Sciatic nerve (tissue), 2 donors: ENCODE measurements at places on chromosomes 1 and 21.

DNA sequence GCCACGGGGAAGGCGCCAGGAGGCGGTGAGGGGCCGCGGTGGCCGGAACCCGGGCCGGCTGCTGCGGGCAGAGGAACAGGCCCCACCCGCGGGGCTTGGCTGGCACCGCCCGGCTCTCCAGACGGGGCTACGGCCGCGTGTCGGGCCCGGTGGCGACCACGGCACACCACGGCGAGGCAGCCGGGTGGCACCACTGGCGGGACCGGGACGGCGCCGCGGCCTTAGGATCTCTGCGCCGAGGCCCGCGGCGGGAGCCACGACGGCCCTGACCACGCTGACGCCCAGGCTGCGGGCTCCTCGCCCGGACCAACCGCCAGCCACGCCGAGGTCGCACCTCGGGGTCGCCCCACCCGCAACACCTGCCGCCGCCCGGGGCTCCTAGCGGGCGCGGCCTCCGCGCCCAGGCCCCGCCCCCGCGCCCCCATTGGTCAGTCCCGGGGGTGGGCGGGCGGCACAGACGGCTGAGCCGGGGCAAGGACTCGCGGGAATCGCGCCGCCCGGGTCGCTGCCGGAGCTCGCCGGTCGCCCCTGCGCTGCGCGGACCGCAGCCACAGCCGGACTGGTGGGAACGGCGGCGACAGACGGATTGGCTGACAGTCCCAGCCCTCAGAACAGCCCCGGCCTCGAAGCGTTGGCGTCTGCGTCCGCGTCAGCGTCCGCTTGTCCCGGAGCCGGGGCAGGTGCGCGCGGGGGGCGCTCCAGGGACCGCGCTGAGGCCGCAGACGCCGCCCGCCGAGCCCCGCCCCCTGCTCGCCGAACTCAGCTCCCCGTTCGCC lies at the start of gene BMP8A:
Gene BMP8A, plus strand, starts transcription at position 491 of the 776 bp plus-strand sequence. CDS start 356 bp downstream, outside the sequence.
- DNase-seq, result peak; percentile 70

- DNase-seq, result peak; percentile 80
Measured at GRCh38 chr1:165369255-165369848, 12.8 kb upstream of the LMX1A start.

DNA sequence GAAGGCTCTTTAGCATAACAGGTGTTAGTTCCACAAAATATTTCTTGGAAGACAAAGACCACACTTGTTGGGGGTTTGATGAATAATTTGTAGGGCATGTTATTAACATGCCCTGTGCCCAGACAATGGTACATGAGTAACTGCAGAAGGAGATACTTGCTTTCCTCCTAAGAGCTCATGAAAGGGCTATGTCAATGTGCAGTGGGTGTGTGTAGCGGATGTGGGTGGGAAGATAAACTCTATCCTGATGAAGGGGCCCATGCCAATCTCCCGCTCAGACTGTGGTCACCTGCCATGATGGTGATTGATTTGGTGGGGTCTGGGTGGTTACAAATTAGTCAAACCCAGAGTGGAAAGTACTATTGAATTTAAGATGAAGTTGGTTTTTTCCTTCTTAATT lies 69.8 kb upstream of the DNAH14 start:
- no peak for DNase-seq

- DNase-seq, result no peak
Measured at GRCh38 chr1:111199329-111199728, 1.1 kb downstream of the DENND2D start.

GRCh38 chr1:80171631-80172030 lies 1165.1 kb upstream of the ADGRL4 start:
- DNase-seq, result no peak

DNA sequence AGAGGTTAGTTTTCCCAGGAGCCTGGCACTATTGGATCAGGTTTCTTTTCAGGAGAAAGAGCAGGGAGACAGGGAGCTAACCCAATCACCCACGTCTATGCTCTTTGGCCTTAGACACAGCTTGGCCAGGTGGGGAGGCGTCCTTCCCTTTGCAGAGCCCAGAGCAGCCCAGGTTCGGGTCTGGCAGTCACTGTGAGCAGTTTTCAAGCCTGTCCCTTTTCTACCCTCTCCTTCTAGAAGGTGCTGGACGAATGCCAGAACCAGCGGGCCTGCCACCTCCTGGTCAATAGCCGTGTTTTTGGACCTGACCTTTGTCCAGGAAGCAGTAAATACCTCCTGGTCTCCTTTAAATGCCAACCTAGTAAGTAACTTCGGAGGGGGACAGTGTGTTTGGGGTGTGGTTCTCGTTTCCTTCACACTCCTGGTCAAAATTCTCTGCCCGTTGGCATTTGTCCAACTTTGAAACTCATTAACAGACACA lies 44.9 kb downstream of the EVA1C start:
- DNase-seq, result no peak

DNA sequence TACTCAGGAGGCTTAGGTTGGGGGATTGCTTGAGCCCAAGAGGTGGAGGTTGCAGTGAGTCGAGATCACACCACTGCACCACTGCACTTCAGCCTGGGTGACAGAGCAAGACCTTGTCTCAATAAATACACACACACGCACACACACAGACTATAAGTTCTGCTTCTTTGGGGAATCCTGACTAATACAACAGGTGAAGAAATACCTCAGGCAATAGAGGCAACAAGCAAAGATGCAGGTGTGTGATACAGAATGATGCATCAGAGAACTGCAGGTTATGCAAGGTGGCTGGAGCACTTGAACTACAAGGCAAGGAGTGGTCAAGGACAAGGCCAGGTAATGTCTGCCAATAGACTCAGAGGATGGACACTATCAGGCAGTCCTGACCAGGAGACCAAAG lies 117.6 kb upstream of the ZNF678 start:
- DNase-seq, result no peak

- no peak for DNase-seq
Measured at GRCh38 chr1:21674957-21675356, 5.8 kb upstream of the RAP1GAP start.

- DNase-seq, result no peak
Measured at GRCh38 chr1:196464480-196464941, 143.7 kb downstream of the KCNT2 start.

DNA sequence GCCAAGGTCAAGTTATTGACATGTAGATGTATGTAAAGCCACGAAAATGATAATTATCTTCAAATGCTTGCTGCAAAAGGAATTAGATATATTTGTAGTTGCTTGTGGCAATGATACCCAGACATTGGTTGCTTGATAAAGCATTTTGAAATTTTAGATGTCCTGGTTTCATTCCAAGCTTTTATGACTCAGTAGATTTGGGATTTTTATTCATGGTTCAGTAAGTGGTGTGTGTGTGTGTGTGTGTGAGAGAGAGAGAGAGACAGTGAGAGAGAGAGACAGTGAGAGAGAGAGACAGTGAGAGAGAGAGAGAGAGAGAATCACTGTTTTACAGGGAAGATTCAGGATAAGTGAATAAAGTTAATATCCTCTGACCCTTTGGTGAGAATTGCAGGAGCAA lies 498.2 kb upstream of the C1orf87 start:
- DNase-seq, result no peak

- no peak for DNase-seq
Measured at GRCh38 chr1:165063181-165063965, 293.1 kb downstream of the LMX1A start.

DNA sequence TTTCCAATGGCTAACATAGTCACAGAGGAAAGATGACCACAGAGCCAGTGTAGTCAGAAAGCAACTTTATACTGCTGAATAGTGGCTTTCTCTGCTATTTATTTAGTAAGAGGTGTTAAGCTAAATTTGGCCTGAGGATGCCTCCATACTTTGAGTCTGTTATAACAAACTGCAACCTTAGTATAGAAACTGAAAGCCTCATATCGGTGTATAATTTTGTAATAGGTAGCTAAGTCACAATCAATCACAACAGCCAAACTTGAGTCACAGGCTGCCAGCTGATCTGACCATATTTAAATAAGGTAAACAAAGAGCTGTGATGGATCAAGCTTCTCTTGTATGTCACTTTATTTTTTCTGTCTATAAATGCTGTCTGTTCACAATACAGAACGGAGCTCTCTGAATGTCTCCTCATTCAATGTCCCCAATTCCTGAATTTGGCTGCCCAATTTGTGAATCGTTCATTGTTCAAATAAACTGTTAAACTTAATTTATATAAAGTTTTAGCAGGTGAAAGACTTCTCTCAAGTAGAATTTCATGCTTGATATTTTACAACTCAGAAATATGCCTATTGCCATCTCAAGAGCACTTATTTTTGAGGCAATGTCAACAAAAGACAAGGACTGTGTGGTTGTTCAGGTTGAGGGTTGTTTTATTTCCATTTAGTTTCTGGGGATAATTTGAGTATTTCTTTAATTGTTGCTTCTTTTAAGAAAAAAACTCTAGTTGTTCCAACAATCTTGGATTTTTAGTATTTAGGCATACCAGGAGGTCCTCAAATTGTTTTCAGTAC lies 339.7 kb upstream of the B3GALT2 start:
- no peak for DNase-seq

DNA sequence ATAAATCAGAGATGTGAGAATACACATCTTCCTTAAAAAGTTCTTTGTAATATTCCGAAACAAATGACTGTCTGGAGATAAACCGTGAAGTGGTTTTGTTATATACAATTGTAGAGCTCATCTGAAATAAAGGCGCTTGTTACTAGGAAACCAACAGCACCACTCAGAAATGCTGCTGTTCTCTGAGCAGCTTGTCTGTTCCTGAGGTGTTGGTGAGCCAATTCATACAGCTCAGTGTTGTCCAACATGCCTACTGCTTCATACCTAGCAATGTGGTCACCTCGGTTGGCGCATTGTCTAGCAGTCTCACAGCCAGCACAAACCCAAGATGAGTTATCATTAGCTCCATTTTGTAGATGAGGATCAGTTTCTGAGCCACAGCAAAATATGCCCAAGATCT lies 44.4 kb downstream of the GFI1 start:
- no peak for DNase-seq

GRCh38 chr1:222552882-222553281 lies 5.0 kb upstream of the HHIPL2 start:
- no peak for DNase-seq

DNA sequence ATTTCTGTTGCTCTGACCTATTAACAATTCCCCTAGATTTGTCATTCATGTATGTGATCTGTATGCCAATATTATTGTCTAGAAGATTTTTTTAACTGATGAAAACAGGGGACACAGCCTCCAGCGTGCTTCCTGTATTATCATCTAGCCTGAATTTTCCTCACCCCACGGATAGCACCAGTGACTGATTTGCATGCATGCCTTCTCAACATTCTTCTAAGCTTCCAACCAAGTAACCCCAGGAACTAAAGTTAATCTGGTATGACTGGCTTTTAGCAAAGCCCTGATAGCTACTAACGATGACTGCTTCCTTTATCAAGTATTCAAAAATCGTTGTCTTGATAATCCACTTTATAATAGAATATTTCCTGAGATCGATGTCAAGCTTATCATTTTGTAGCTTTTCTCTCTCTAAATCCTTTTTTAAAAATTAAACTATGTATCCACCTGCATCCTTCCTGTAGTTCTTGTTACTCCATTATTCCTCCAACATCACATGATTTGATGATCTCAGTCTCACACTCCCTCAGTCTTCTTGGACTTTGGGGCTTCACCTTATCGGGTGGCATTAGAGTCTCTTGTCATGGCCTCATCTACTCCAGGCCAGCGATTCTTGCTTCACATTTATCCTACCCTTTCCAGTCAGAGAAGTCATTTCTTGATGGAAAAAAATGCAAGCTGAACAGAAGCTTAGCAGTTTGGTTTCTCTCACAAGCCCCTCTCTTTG lies 19.0 kb downstream of the BCAR3 start:
- DNase-seq, result no peak

DNA sequence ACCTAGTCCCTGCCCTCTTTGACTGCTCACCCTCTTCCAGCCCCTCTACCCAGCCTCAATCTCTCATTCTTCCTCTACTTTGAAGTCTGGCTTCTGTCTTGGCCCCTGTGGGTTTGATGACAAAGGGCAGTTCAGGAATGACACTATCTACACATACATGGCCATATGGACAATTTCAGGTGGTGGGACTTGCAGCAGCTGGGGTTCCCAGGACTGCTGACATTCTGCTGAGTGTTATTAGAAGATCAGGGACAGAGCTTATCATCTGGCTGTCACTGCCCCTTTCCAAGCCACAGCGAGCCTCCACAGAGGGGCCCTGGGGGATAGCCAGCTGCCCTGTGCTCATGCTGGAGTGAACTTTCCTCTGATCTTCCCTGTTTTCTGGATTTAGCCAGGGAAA lies 97.4 kb upstream of the IPO9 start:
- DNase-seq, result no peak
